AG10803 (cell line): ENCODE measurements at places on chromosomes 6 and 20.

- no peak for DNase-seq
Observed at GRCh38 chr6:106000935-106001334, 85.2 kb upstream of the PRDM1 start.

GRCh38 chr20:58140787-58141425, 87.5 kb downstream of the ANKRD60 start:
- DNase-seq = no peak

DNA sequence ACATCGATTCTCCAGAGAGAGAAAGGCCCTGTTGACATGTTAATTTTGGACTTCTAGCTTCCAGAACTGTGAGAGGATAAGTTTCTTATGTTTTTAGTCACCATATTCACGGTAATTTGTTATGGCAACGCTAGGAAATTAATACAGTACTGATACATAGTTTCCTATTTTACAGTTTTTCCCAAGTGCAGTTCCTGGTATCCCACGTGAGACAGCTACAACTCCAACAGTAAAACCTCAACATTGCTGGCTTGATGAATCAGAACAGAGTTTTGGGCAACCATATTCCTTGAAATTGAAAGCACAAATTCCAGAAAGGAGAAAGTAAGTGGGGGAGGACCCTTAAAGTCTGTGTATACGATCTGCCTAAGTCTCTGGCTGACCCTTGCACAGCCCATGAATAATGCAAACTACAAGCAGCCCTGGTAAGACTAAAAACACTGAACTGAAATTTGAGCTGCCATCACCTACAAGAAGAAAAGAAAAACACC, 505.1 kb upstream of the NRSN1 start:
- DNase-seq = no peak

DNA sequence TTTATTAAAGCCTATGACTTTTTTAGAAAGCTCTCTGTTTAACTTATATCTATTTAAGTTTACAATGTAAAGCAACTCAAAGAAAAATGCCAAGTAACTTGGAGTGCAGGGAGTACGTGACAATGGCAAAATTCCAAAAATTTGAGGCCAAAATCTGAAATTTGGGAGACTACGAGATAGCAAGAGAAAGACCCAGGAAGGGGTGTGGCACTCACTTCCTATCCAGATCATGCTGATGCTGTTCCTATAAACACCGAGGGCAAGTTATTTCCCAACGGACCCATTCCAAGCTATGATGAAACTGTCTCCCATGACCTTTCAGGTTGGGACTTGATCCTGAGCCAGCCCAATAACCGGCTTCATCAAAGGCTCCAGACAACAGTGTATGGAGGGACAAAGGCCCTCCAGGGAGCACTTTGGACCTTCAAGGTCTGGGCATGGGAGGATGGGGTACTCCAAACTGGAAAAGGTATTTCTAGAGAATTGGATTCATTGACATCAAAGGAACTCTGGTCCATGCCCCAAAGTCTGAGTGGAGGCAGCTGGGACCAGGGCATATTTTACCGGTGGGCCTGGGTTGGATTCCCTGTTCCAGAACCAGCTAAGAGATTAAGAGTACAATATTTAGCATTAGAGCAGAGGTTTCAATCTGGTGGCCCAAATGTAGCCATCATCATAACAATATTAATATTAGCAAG, 15.7 kb upstream of the SLC13A3 start:
- DNase-seq = no peak

GRCh38 chr20:56257604-56258003, 9.1 kb downstream of the MC3R start:
- DNase-seq = no peak

DNA sequence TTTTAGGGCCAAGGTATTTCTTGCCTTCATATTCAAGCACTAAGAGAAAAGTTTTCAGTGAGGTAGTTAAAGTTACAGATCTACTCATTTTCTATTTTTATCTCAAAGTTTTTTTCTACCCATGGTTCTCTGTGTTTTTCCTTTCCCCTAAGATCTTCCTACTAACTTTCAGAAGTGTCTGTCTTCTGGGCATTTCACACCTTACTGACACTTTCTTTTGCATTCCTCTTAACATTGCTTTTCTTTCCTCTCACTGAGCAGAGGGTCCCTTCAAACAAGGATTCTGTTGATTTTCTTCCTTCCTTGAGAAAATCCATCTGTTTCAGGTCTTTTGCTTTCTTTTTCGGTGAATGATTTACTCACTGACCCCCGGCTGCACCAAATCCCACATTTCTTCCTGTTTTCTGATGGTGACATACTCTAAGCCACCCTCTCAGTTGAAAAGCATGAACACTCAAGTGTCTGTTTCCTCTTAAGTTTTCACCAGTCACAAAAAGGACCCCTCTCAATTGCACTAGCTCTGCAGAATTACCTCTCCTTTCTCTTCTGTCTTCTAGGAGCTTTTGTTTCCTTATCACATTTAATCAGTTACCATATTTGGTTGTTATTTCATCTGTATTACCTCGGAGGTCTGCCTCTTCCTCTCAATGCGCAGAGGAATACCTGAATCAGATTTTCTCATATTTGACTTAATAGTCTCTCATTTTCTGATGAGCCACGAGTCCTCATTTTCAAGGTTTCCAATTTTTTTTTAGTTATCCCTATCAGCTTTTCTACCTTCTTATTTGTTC, 73.5 kb upstream of the RNF217 start:
- no peak for DNase-seq

DNA sequence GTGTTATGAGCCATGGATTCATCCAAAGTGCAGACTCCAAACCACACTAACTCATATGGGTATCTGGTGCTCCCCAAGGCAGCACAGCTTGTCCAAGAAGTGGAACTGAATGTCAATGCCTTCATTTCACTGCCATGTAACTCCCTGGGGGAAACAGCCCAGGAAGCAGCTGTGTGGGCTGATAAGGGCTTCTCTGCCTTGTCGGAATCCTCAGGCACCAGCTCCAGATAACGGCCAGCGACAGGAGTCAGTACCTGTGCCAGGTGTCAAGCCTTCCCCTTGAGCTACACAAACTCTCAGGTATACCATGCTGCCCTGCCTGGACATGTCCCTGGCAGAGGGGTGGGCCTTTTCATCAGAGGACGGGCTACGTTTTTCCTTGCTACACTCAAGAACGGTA, 751.9 kb upstream of the CHD6 start:
- no peak for DNase-seq

DNA sequence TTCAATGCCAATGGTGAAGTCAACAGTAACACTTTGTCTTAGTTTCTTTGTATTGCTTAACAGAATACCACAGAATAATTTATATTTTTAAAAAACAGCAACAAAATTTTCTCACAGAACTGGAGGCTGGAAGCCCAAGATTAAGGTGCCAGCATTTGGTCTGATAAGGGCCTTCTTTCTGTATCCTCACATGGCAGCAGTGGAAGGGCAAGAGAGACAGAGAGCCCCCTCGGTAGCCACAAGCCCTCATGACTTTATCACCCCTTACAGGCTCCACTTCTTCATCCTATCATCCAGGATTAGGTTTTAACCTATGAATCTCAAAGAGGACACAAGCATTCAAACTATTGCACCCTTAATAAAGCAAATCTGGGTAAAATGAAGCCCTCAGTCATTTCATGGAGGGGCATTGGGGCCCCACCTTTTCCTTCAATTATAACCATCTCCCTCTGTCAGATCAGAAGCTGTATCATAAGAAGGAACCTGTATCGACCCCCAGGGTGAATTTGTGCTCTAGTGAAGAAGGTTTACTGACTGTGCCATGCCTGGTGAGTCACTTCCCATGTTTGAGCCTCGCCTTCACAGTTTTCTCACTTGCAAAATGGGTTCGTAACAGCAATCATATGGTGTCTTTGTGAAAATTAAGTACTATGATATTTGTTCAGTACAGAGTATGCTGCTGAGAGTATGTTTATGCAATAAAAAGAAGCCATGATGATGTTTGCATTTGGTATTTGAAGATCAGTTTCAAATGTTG, 178.2 kb downstream of the LRFN2 start:
- DNase-seq = no peak

DNA sequence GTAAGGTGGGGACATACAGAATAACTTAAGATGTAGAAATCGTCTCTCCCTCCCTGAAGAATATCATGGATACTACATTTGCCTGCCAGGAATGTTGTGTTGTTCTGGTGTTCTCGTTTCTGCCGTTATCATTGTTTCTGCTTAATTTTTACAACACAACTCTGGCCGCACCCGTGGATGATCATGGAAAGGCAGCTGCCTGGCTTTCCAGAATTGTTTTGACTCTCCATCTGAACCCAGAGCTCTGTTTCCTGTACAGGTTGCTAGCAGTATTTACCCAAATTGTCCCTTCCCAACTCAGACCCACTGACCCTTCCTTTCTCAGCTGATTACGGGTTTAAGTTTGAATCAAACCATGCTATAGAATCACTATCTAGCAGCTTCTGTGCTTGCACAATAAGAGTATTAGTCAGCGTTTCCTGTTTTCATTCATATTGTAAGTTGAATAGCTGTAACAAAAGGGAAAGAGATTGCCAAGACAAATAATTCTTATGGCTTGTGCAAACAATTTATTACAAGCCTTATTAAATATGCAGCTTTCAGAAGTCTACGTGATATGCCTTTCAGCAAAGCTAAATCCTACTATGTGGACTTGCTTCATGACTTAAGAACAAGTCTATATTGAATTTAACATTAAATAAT, 139.0 kb downstream of the MTHFD1L start:
- DNase-seq = peak; percentile 89

DNA sequence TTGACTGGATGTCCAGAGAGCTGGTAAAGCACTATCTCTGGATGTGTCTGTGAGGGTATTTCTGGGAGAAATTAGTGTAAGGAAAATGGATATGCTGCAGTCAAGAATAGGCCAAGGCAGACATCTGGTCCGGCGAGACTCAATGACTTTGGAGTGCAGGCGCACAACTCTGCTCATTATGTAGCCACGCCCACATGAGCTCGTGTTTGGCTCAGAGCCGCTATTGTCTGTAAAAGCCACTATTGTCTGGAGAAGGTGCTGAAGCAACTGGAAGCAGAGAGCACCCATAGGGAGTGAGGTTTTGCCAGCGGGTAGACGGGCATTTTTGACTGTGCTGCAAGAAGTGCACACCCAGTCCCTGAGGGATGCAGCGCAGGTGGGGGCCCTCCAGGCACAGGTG, 305.0 kb upstream of the POU3F2 start:
- no peak for DNase-seq

DNA sequence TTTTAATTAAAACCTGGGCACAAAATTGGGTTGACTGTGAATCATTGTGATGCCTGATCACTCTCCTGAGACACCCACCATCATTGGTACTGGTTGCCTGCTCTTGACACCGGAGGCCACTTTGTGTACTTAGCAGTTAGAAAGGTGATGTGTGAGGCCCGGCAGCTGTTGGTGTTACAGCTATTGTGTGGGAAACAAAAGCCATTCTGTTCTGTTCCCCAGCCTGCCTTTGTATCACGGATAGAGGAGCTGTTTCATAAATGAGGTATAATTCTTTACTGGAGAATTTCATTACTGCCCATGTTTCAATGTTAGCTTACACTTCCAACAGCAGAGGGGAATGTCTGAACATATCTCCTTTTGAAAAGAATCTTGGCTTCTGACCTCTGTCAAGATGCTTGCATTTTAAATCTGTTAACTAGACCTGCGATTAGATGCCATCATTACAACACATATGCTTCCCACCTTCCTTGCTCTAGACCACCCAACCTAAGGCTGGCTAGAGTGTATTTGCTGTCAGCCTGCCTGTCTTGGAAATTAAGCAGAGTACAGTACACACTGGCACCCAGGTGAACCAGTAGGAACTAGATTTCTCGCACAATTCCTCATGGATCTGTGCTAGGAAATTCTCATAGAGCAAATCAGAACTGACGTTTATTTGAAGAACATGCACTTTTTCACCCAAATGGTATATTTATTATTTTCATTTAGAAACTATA, 142.4 kb upstream of the INSM1 start:
- DNase-seq = no peak

GRCh38 chr6:159278626-159279025, 109.4 kb downstream of the FNDC1 start:
- DNase-seq = no peak

DNA sequence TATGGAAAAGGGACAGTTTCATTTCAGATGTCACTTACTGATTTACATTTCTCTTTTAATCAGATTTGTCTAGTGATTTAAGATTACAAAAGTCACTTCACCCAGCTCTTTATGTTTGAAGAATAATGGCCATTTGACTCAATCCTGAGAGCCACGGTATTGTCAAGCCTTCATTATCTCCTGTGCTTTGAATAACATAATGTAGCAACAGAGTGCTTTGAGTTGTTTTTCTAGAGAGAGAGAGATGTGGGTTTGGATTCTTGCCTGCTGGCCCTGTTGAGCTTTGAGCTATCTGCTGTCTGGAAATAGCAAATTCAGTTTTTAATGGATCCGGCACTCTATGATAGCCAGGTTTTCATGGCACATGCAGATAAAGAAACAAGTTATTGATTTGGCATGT, 478.4 kb upstream of the SOX4 start:
- peak; percentile 61 for DNase-seq

DNA sequence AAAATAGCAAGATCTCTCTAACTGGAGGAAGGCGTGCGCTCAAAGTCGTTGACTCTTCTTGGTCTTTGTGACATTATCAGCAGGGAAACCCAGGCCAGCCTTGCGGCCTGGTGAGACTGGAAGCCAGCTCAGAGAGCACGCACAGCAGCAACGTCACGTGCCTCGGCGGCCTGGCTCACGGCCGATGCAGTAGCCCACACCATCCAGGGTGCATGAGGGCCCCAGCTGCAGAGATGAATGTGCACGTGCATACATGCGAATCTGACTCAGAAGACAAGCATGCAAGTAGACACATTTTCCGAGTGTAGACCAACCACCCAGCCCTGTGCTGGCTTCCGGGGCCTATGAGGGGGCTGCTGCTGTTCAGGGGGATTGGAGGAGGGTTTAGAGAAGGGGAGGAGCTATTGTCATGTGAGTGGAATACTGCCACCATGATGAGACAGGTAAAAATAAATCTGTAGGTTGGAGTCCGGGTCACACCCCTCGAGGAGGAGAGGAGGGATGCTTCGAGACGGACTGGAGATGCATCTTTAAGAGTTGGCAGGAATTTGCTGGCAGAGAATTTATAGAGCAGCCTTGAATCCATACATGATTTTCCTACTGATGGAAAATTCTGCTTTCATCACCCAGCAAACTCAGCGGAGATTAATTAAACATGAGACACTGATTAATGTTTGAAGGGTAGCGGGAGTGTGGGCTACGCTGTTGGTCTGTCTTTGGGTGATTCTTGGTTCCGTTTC, 388.2 kb downstream of the CDH4 start:
- peak; percentile 92 for DNase-seq

DNA sequence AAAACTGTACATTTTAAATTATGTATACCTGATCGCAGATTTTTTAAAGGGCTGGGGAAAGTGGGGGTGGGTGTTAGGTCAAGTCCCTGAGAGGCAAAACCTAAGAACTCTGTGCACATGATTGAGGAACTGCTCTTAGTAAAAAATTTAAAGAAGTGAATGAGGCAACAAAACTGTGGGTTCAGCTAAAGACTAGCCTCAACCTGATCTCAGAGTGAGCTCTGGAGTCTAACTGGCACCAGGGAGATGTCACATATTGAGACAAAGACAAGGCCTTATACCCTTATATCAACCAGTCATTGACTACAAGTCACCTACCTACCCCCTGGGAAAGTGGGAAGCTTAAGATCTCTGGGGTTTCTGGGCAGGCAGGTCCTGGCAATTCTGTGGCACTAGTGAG, 27.4 kb upstream of the RUNX2 start:
- no peak for DNase-seq

- no peak for DNase-seq
Observed at GRCh38 chr20:50968289-50968688, 9.7 kb downstream of the MOCS3 start.
